Activated naive CD4-positive, alpha-beta T cell treated with anti-CD3 and anti-CD28 coated beads for 36 hours (primary cell): ENCODE measurements at places on chromosomes 11 and 22.

GRCh38 chr11:103228807-103229206 lies 119.6 kb downstream of the DYNC2H1 start:
- DNase-seq = no peak

DNA sequence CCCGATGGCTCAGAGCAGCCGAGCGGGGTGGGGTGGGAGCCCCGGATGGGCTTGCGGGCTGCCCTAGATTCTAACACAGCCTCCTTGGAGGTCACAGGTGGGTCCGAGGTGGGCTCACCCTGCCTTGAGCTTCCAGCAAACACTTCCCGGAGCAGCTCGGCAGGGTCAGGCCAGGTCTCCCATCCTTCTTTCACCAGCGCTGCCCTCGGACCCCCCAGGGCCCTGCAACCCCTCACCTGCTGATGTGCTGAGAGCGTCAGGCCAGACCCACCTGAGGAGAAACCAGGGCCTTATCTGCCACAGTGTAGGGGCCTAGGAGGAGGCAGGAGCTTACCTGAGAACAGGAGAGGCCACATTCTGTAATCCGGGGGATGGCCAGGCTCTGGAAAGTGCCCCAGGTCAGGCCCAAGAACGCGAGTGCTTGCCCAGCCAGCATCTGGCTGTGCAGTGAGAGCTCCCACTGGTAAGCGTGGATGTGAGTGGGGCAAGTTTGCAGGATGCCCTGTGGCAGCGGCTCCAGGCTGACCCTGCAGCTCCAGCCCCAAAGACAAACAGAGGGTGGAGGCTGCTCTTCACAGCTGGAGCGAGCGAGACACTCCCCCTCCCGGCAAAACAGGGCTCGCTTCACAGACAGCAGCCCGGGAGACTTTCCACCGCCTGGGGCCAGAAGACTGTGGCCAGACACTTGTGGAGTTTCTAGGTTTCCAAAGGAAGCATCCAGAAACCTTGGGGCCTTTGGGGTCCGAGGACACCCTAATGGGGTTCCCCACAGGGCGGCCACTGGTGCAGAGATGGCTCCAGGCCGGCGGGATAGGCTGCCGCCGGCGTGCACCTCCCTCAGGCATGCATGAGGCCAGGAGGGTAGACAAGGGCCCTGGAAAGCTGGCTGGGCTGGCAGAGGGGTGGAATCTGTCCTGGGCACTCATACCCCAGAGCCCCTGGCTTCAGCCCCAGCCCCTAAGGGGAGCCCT lies at the start of gene IL17REL:
Gene IL17REL (minus strand): TSS at position 555 of the 971 bp plus-strand sequence. CDS start 119 bp downstream, at position 436.
- no peak for DNase-seq

DNA sequence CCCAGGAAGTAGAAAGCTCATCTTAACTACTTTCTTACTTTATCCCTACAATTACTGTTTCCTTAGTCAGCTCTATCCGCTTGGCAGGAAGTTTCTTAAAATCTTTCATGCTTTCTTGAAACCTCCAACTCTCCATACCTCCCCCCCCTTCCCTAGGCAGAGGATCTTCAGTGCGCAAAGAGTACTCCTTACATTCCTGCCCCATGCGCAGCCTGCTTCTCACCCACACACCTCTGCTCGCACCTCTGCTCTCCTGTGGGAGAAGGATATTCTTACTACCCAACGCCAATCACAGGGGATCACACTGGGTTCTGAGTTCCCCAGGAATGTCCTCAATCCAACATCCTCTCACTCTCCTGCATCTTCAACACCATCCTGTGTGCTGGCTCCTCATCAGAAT lies 12.3 kb downstream of the TCF20 start:
- DNase-seq = no peak

GRCh38 chr11:20035701-20036601 lies 124.3 kb downstream of the DBX1 start:
- DNase-seq = no peak

- DNase-seq = no peak
Measured at GRCh38 chr11:79922641-79923040, 481.8 kb upstream of the TENM4 start.

DNA sequence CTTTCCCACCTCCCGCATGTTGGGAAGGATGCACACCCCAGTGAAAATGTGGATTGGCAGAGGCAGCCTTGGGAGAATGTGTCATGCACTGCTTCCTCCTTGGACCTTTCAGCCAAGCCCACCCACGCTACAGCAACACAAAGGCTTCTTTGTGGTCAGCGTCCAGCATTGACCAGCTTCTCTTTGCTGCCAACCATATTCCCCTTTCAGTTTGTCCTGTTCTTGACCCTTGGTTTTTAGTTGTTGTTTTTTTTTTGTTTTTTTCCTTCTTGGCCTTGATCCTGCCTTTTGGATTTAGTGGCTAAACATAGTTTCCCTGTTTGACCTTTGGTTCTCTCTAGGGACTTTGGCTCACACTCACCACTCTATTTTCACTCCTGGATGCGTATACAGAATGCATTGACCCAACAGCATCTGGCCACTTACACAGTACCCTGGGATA lies 573.6 kb downstream of the INSC start:
- DNase-seq = no peak

DNA sequence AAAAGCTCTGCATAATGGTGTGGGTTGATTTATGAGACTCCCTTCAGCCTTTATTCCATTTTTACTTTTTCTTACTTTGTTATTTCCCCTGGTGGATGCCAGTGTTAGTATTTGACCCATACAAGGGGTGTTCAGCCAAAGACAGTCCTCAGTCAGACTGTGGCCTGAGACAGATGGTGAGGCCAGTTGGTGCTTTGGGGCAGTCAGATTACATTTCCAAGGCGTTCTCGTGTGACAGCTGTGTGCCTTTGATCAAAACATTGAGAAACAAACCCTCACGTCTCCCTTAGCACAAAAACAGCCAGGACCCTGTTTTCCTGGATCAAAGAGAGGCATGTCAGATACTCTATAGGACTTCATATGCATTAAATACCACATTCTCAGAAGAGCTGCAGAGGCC lies 31.3 kb upstream of the SLN start:
- DNase-seq = no peak

DNA sequence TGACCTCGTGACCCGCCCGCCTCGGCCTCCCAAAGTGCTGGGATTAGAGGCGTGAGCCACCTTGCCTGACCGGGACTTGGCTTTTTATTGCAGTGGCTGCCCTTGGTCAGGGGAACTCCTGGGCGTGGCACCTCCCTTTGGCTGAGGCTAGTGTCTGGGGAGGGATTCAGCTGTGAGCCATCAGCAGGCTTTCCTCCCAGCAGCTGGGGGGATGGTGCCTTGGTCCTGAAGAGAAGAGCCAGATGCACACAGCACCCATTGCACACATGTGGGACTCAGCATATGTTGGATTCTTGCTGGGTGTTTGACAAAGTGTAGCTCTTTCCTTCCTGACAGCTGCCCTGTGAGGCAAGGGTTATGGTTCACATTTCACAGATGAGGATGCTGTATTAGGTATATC lies 8.4 kb downstream of the CYTH4 start:
- no peak for DNase-seq

GRCh38 chr11:63870351-63871140 lies 31.6 kb downstream of the MARK2 start:
- DNase-seq = peak; percentile 49

GRCh38 chr11:92286709-92287108 lies 62.1 kb downstream of the FAT3 start:
- DNase-seq = no peak

GRCh38 chr11:110447897-110448745 lies 18.4 kb downstream of the FDX1 start:
- DNase-seq = no peak

GRCh38 chr11:65478388-65479183 lies 20.3 kb upstream of the MALAT1 start:
- DNase-seq = no peak

GRCh38 chr11:47414685-47415070 lies 6.3 kb downstream of the SLC39A13 start:
- no peak for DNase-seq

DNA sequence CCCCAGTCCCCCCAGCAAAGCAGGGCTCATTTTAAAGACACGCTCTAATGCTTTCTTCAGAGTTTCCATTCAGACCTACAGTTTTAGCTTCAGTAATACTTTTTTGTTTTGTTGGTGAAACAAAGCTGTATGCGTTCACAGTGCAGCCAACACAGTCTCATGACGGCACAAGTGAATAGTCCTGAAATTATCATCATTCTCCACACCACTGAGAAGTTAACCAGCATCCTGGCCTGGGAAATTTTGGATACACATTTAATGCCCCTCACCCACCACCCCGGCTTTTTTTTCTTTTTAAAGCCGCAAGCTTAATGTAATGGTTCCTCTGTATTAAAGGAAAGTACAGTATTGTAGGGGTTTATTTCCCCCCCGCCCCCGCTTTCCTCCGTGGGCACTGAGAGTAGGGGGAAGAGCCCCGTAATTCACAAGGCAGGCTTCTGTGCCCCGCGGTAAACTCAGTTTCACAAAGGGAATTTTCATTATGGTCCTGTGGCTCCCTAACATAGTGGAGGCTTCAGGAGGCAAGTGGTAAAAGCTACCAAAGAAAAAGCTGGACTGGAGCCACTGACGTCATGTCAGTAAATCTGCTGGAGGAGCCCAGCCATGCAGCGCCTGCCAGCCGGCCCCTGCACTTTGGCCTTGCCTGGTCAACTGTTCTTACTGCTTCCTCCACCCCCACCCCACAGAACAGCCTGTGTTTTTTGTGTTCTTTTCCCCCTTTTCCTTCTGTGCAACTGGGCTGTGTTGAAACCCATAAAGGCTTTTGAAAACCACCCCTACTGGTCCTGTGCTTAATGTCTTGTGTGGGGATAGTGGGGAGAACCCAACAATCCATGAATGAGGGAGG lies 18.2 kb downstream of the TEAD1 start:
- DNase-seq = no peak

- no peak for DNase-seq
Measured at GRCh38 chr11:8768625-8769333, 86.2 kb downstream of the RPL27A start.

DNA sequence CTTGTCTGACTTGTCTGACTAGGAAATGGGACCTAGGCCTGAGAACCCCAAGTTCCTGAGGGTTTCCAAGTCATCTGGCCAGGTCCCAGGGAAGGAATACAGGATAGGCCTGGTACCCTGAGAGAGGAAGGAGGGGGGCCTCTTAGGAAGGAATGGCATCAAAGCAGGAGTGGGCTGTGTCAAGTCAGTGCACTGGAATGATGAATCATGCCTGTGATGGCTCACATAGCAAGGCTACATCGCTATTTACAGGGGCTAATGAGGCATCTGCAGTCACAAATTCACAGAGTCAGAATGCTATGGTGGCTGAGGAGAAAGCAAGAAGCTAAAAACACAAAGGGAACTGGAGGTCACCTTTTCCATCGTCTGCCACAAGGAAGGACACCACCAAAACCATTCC lies 247.3 kb downstream of the NXPE2 start:
- DNase-seq = no peak

- DNase-seq = peak; percentile 38
Measured at GRCh38 chr11:35617687-35618496, at the start of gene FJX1. Gene FJX1 (plus strand): TSS chr11:35618460. CDS start chr11:35618637, 177 bp downstream.

- peak; percentile 49 for DNase-seq
Measured at GRCh38 chr11:72430741-72431570, 3.4 kb downstream of the CLPB start.

DNA sequence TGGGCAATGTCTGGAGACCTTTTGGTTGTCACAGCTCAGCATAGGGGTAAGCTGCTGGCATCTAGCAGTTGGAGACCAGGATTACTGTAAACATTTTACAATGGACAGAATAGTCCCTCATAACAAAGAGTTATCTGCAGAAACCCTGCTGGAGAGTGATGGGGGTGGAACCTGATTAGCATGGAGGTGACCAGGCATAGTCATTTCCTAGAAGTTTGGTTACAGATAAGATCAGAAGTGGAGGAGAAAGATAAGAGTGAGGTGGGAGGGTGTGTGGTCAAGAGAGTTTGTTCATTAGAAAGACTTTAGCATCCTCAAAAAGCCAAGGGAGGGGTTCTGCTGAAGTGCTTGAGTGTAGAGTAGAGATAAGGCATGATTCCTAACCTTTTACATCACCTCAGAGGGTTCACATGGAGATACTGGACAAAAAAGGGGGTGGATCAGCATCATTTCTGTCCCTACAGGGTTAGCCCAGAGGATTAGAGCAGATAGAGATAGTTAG lies 38.8 kb downstream of the PRDM11 start:
- DNase-seq = no peak

GRCh38 chr11:94504689-94505293 lies 7.5 kb upstream of the C11orf97 start:
- DNase-seq = no peak

DNA sequence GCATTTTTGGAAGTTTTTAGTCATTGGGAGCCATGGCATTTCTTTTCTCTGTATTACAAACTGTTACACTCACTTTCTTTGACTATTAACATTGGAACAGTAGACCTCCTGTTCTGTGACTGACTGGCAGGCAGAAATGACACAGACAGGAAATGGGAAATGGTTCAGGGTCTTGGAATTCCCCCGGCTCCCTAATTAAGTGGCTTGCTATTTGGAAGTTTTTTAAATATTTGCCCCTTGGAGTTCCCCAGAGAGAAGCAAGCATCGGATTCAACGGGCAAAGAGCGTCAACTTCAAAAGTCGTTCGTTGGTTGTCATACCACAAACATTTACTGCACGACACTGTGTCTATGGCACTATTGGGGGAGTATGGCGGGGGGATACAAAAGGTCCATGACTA lies 1.1 kb upstream of the BIRC2 start:
- DNase-seq = peak; percentile 47

DNA sequence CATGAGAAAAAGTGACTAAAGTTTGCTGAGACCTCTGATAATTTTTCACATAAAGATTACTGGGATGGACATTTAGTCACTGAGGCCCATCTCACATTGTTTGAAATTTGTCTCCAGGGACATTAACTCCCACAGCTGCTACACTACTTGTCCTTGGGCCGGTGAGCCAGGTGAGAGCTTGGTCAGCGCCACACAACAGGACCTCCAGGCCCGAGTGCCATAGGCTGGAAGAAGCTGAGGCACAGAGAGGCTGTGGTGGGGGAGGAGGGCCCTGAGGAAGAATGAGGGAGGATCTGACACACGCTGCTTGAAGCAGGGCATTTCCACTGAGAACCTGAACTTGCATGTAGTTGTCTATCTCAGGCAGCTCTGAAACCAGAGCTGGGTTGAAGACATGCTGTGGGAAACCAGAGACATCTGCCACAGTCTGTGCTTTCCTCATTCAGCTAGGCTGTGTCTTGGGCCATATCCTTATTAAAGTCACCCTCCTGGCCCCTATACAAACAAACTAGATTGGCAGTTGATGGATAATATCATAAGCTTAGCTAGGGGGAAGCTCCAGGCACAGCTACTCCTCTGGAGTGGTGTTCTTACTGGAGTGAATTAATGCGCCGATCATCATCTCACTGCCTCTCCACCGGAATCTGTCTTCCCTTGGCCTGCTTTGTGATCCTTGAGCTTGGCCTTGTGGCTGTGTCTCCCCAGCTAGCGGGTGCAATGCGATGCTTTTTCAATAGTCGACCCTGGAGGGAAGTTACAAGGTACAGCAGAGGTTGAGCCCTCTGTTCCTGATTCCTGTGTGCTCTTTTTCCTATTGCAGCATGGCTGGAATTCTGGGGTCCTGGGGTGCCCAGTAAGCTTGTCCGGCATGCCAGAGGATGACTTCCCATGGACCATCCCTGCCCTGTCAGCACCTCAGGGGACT lies 225.3 kb upstream of the B3GAT1 start:
- DNase-seq = no peak

GRCh38 chr11:69889400-69890318 lies 70.4 kb upstream of the FGF3 start:
- DNase-seq = no peak

GRCh38 chr11:95593111-95593510 lies 196.5 kb downstream of the FAM76B start:
- DNase-seq = no peak

GRCh38 chr22:26417406-26417805 lies 11.7 kb upstream of the ASPHD2 start:
- DNase-seq = no peak

GRCh38 chr11:116078101-116078591 lies 573.9 kb upstream of the CADM1 start:
- no peak for DNase-seq

GRCh38 chr22:30893434-30894370 lies 74.9 kb downstream of the MORC2 start:
- no peak for DNase-seq
